ENCODE measurements at places on chromosomes 5 and 9. TPM values are rescaled to one million over a fixed set of nuclear protein-coding genes. Genes with fewer than 3 reads are reported as not detected.

DNA sequence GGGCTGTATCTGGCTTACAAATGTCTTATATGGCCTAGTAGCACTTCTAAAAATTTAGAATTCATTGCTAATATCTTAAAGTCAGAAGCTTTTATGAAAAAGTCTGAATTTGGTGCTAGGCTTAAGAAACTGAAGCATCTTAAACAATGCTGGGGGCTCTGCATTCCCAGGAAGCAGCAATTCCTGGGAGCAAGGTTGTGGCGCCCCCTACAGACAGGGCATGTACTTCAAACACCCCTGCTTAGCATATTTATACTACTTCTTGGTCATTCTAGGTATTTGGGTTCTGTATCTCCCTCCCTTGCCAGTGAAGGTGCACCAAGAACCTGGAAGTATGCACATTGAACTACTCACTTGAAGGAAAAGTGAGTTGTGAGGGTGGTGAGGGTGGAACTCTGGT, 64.6 kb upstream of the GRIA1 start:
- no peaks in the 10 kb centered on the region for H3K27me3 ChIP-seq
- H3K4me3 ChIP-seq: no peak overlapping the region
- no peaks in the 10 kb centered on the region for H3K4me1 ChIP-seq
- H3K36me3 ChIP-seq: no peaks in the 10 kb centered on the region
- no peak overlapping the region for H3K27ac ChIP-seq

DNA sequence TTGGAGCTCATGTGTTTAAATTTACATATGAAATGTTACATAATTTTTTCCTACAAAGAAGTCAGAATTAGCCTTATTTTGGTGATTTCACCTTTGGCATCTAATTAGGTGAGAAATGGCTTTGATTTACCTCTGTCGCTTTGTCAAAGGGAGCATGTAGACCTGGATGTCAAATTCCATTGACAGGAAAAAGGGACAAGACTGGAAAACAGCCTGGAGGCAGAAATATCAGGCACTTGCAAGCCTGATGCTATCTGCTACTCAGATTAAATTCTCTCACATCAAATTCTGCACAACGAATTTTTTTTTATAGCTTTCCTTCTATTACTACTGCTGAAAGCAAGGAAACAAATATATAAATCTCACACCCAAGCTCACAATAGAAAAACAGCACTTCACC, 54.1 kb upstream of the CTNND2 start:
- H3K4me3 ChIP-seq: no peak overlapping the region
- H3K36me3 ChIP-seq: no peaks in the 10 kb centered on the region
- no peaks in the 10 kb centered on the region for H3K4me1 ChIP-seq
- no peaks in the 10 kb centered on the region for H3K27me3 ChIP-seq
- DNase-seq: no peak

The VCAN gene
- total RNA-seq: 335 TPM

GRCh38 chr5:35815089-35815936, 41.4 kb upstream of the IL7R start:
- DNase-seq: no peak
- no peaks in the 10 kb centered on the region for H3K36me3 ChIP-seq
- H3K27ac ChIP-seq: no peak overlapping the region
- H3K27me3 ChIP-seq: no peaks in the 10 kb centered on the region
- no peak overlapping the region for H3K4me3 ChIP-seq

DNA sequence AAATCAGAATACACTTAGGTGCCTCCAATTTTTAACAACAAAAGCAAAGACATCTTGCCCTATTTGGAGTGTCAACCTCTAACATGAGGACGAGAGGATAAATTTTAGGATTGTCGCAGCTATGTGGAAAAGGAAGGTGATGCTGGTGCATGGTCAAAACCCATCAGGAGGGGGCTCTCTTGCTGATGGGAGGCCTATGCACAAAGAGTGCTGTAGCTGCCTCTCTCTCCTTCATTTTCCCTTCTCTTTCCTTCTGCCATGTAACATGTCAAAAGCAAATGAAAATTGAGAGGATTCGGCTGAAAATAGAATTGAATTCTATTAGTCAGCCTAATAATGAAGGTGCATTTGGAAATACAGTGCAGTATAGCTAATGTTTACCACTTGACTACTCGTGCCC, 578.7 kb upstream of the ZNF462 start:
- no peak for DNase-seq
- no peak overlapping the region for H3K27ac ChIP-seq
- H3K27me3 ChIP-seq: no peaks in the 10 kb centered on the region
- H3K4me3 ChIP-seq: no peak overlapping the region

DNA sequence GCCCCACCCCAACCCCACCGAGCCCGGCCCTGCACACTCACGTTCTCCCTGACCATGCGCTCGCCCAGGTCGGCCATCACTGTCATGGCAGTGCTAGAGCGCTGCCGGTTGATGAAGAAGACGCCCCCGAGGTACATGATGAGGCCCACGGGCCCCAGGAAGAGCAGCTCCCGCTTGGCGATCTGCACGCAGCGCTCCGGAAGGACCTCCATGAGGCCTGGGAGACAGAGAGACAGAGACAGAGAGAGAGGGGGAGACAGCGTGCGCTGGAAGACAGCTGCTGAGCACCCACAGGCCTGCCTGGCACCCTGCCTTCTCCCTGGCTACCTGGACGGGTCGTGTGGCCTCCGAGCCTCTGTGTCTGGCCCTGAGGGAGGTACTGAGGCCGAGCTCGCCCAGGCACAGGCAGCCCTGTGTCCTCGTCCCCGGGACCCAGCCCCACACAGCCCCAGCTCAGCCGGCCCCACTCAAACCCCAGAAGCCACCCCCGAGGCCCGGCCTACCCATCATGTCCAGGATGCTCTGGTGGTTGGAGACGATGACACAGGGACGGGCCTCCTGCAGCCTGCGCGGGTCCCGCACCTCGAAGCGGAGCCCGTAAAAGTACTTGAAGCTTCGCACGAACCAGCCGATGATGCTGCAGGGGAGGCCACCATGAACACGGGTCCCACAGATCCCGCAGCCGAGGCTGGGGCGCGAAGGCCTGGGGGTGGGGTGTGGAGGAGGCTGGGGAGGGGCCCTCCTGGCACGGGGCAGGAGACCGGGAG, 10.2 kb downstream of the AGPAT2 start:
- H3K27me3 ChIP-seq: no peaks in the 10 kb centered on the region
- H3K27ac ChIP-seq: no peak overlapping the region
- H3K4me1 ChIP-seq: peaks cover 4% of the 10 kb centered on the region
- no peak overlapping the region for H3K4me3 ChIP-seq

DNA sequence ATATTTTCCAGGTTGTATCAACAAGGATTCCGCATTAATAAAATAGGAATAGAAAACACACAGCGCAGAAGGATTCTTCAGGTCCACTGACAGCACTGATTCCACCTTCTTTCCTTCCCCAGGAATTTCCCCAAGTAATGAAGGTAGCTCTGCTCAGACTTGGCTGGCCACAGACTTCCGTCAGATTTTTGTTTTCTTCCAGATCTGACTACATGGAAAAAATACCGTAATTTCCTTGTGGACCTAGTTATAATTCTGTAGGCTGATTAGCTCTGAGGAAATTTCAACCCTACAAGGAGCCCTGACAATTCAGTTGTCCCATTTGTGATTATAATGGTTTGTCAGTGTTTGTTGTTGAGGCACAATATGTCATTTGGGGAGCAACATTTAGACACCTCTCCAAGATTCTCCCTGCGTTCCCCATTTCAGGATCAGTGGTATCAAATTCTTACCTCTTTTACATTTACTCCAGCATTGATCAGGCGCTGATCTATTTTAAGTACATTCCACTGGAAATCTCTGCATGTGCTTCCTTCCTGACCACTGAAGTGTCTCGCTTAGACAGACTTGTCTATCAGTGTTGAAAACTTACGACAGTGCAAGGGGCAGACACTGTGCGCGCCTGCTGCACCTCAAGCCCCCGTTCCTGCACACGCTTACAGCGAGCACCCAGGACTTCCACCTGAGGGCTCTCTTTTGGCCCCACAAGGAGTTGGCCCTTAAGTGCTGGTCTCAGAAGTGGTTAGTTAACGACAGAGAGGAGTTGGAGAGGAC, 94.8 kb downstream of the LHFPL2 start:
- no peaks in the 10 kb centered on the region for H3K36me3 ChIP-seq
- peaks cover 26% of the 10 kb centered on the region for H3K4me1 ChIP-seq
- no peak overlapping the region for H3K27ac ChIP-seq
- no peak for DNase-seq
- no peaks in the 10 kb centered on the region for H3K27me3 ChIP-seq

- no peak overlapping the region for H3K4me3 ChIP-seq
- peaks cover 63% of the 10 kb centered on the region for H3K36me3 ChIP-seq
- peaks cover 5% of the 10 kb centered on the region for H3K4me1 ChIP-seq
- no peak overlapping the region for H3K27ac ChIP-seq
- no peaks in the 10 kb centered on the region for H3K27me3 ChIP-seq
- no peak for DNase-seq
Observed at GRCh38 chr5:134559672-134560071, 34.2 kb downstream of the JADE2 start.

DNA sequence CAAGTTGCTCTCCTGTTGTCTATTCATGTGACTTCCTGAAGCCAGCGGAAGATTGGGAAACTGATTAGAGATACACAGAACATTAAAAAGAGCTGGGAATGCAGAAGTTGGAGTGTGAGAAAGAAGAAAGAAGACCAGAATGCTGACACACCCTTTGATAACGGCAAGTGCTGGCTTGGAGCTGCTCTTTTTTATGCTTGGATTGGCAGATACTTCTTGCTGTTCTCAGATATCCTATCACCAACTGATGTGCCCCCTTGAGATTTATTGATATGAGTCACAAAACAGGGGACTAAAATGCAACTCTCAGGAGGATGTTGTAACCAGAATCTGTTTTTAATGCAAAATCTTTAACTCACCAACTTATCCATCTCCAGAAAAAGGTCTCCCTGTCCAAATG, 56.0 kb upstream of the ASTN2 start:
- DNase-seq: no peak
- H3K27ac ChIP-seq: no peak overlapping the region
- no peaks in the 10 kb centered on the region for H3K4me1 ChIP-seq
- H3K4me3 ChIP-seq: no peak overlapping the region
- no peaks in the 10 kb centered on the region for H3K36me3 ChIP-seq
- H3K27me3 ChIP-seq: no peaks in the 10 kb centered on the region

DNA sequence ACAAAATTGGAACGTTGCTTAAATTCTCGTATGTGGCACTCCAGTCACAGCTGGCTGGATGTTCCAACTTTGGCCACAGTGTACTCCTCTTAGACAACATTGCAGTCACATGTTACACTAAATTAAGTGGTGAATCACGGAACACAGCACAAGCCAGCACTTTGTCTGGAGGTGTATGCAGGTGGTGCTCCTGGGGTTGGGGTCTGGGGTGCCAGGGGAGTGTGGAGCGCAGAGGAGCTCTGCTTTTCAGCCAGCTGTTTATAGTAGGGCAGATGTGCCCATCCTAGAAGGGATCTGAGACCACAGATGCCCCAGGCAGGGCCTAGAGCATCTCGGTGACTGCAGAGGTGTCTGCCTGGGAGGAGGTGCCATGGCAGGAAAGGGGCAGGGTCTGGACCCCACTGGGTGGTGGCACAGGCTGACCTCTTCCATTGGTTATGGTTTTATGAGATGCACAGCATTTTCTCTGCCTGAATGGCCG, 82.6 kb downstream of the WNK2 start:
- H3K27me3 ChIP-seq: no peaks in the 10 kb centered on the region
- no peak overlapping the region for H3K4me3 ChIP-seq
- no peak for DNase-seq
- no peaks in the 10 kb centered on the region for H3K4me1 ChIP-seq
- H3K36me3 ChIP-seq: no peaks in the 10 kb centered on the region

- H3K27me3 ChIP-seq: no peaks in the 10 kb centered on the region
- H3K4me1 ChIP-seq: no peaks in the 10 kb centered on the region
- H3K36me3 ChIP-seq: no peaks in the 10 kb centered on the region
- H3K4me3 ChIP-seq: no peak overlapping the region
- no peak overlapping the region for H3K27ac ChIP-seq
Observed at GRCh38 chr5:132055808-132056609, 4.4 kb upstream of the IL3 start.

The TEX48 gene
- not detected for total RNA-seq

- H3K27me3 ChIP-seq: no peaks in the 10 kb centered on the region
- H3K27ac ChIP-seq: no peak overlapping the region
- DNase-seq: no peak
- H3K36me3 ChIP-seq: no peaks in the 10 kb centered on the region
- H3K4me3 ChIP-seq: no peak overlapping the region
Observed at GRCh38 chr5:65157906-65158603, 323.7 kb downstream of the ADAMTS6 start.

DNA sequence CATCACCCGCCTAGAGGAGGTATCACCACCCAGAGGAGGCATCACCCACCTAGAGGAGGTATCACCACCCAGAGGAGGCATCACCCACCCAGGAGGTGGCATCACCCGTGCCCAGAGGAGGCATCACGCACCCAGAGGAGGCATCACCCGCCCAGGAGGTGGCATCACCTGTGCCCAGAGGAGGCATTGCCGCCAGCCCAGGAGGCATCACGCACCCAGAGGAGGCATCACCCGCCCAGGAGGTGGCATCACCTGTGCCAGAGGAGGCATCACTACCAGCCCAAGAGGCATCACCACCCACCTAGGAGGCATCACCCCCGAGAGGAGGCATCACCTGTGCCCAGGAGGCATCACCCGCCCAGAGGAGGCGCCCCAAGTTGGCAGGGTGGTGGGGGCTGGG, 2.6 kb downstream of the NOTCH1 start:
- no peaks in the 10 kb centered on the region for H3K36me3 ChIP-seq
- no peak overlapping the region for H3K4me3 ChIP-seq
- no peak for DNase-seq
- peaks cover 44% of the 10 kb centered on the region for H3K4me1 ChIP-seq
- H3K27ac ChIP-seq: peak overlapping the region; percentile 99
- no peaks in the 10 kb centered on the region for H3K27me3 ChIP-seq

Measured in left lung (tissue), 14 donors.